ENCODE measurements at places on chromosomes 5 and 9. TPM values are rescaled to one million over a fixed set of nuclear protein-coding genes. Genes with fewer than 3 reads are reported as not detected.

DNA sequence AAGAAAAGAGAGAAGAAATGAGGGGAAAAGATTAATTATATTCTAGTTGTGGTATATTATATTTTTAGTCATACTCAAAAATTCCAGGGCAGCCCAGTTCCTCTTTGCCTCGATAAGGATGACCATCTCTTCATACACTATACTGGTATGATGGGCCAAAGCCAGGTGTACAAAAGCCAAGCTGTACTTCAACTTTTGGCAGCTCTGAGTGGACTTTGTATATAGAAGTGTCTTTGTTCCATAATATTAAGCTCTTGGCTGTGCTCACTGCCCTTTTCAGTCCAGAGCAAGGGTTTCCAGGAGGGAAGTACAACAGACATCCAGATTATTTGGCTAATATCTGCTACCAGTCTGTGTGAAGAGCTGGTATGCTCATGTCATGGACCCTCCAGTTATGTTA is 934.3 kb upstream of the CDH10 start:
- DNase-seq, result no peak

- no peak for DNase-seq
Observed at GRCh38 chr5:121850272-121850671, 1.4 kb upstream of the FTMT start.

DNA sequence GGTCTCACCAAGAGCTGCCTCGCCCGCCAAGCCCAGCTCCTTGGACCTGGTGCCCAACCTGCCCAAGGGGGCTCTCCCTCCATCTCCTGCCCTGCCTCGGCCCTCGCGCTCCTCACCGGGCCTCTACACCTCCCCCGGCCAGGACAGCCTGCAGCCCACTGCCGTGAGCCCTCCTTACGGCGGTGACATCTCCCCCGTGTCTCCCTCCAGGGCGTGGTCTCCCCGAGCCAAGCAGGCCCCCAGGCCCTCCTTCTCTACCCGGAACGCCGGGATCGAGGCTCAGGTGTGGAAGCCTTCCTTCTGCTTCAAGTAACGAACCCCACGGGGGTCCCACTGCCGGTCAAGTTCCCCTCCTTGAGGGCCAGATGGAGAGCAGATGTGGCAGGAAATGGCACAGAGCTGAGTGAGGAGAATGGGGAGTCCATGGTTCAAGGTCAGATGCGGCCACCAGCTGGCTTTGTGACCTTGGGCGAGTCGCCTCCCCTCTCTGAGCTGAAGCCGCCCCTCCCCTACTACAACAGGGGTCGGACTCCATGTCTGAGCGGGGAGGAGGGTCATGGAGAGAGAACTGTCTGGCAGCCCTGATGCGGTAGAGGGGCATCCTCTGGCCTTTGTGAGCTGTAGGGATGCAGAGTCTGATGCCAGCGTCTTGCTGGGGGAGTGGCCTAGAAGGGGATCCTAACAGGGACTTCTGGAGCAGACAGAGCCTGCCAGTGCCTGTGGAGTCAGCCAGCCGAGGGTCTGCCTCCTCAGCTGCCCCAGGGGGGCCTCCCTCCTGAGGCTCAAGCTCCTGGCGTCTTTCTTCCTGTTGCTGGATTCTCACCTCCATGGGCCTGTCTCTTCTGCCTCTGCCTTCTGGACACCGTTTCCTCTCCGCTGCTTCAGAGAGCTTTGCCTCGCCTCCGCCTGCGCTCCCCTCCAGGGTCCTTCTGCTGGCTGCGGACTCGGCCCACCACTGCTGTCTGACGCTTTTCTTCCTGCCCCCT is 9.9 kb downstream of the SYNPO start:
- no peak for DNase-seq

GRCh38 chr9:16627967-16628366 is 242.5 kb downstream of the BNC2 start:
- no peak for DNase-seq

- DNase-seq, result no peak
Observed at GRCh38 chr9:1748407-1748806, 266.7 kb upstream of the SMARCA2 start.

GRCh38 chr9:136529516-136530460 is 16.1 kb downstream of the NOTCH1 start:
- DNase-seq, result no peak

DNA sequence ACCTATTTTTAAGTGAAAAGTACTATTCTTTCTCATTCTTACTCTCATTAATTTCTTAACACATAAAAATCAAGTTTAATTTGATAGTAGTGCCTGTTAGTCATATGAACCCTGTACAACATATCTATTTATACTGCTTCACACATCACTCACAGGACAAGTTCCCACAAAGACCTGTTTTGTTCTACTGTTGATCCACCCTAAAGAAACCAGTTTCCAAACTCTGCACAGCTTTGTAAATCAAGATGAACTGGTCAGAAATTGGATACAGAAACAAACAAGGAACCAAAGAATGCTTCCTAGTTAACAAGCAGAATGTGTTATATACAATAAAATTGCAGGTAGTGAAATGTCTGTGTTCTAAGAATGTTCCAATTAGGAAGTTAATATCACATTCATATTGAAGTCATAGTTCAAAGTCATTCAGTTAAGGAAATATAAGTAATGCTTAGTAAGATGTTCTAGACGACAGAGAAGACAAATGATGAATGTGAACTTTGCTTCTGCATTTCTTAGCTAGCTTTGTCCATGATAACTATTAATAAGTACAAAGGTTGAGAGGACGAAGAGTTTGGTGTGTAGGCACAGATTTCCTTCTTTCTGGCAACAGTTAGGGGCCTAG is 33.4 kb downstream of the C9orf85 start:
- DNase-seq, result no peak

DNA sequence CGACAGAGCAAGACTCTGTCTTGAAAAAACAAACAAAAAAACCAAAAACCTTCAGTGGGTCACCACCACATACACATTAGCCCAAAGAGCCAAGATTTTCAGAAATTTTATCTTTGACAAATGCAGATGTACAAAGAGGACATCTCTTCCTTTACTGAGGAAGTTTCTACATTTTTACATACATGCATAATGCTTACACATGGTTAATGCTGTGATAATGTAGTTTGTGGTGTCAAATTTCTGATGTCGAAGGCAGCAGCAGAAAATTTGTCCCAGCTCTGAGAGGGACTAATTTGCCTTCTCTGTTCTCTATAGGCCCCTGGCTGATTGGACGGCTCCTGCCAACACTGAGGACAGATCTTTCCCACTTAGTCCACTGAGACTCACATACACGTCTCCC is 24.6 kb upstream of the C9orf40 start:
- no peak for DNase-seq

GRCh38 chr9:90659650-90660364 is 17.2 kb upstream of the DIRAS2 start:
- no peak for DNase-seq

DNA sequence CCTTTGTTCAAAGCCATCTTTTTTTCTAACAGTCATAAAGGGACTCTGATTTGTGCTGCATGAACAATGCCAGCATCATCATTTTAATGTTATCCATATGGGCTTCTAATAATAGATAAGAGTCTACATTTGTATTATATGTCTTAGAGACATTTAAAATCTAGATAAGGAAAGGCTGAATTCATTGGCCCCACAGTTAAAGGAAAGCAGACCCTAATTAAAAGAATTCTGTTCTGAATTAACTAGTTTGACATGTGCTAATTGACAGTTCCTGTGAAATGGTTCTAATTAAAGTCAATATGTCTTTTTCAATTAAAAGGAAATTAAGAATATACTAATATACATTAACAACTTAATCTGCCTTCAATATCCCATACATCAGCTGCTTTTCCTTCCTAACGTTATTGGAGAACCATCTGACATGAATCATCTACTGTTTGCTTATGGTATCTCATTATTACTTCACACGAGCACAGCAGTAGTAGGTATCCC is 104.7 kb downstream of the NR2F1-AS1 start:
- no peak for DNase-seq

Gene GDF9
- total RNA-seq, result 0.52 TPM

Gene F12
- total RNA-seq, result 12.9 TPM

Gene OTP
- total RNA-seq, result not detected

Gene MARCHF3
- total RNA-seq, result 2.4 TPM

Gene RANBP3L
- total RNA-seq, result not detected

Gene TSSK1B
- total RNA-seq, result not detected

Gene ANGPTL2
- total RNA-seq, result 1.7 TPM

Data from epithelial cell of proximal tubule (primary cell).